ENCODE measurements at places on chromosomes 11 and 22. TPM values are rescaled to one million over a fixed set of nuclear protein-coding genes. Genes with fewer than 3 reads are reported as not detected.

The RBMXL2 gene
- not detected for total RNA-seq

The B3GAT1 gene
- 0.31 TPM for total RNA-seq

The TMA7B gene
- total RNA-seq = 8.6 TPM

The KBTBD4 gene
- 17.7 TPM for total RNA-seq

The RFPL2 gene
- total RNA-seq = not detected

The CD3D gene
- total RNA-seq = 541 TPM

The ZNF74 gene
- total RNA-seq = 9.2 TPM

The MAJIN gene
- not detected for total RNA-seq

The PAMR1 gene
- not detected for total RNA-seq

The SUSD2 gene
- total RNA-seq = 1.3 TPM

The CYTH4 gene
- 107 TPM for total RNA-seq

- DNase-seq = peak; percentile 50
Observed at GRCh38 chr11:72224564-72225410, at the start of gene INPPL1. TSS of gene INPPL1 (plus strand) at chr11:72224767. CDS start at chr11:72224985, 218 bp downstream.

DNA sequence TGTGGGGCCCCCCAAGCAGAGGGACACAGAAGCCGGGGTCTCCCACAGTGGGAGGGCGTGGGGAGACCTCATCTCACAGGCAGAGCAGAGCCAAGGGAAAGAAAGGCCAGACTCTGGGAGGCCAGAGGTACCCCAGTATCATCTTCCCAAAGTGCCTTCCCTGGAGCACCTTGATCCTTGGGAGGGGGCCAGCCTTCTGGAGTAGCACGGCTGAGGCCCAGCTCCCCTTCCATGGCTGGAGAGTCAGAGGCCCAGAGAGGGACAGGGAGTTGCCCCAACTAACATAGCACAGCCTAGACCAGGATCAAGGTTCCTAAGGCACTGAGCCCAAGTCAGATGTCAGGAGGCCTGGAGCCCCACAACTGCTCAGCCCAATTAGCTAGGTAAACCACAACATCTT is 50.6 kb downstream of the ELFN2 start:
- DNase-seq = no peak

GRCh38 chr11:21229224-21229623 is 559.8 kb downstream of the NELL1 start:
- no peak for DNase-seq

DNA sequence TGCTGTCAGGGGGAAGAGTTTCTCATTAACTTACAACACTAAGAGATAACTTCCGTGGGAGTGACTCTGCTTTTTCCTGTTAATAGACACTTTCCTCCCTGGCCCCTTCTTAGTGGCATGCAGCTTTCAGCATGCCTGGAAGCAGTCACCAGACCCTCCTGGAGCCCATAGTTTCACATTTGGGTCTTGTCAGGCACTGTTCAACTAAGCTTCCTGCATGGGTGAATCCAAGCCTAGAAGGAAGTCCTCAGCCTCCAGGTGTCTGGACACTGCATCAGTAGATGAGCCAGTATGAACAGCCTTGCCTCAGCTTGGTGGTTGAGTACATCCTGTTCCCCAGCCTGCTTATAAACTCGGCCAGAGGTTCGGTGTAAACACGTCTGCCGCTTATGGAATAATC is 68.1 kb downstream of the PPP6R3 start:
- peak; percentile 51 for DNase-seq

DNA sequence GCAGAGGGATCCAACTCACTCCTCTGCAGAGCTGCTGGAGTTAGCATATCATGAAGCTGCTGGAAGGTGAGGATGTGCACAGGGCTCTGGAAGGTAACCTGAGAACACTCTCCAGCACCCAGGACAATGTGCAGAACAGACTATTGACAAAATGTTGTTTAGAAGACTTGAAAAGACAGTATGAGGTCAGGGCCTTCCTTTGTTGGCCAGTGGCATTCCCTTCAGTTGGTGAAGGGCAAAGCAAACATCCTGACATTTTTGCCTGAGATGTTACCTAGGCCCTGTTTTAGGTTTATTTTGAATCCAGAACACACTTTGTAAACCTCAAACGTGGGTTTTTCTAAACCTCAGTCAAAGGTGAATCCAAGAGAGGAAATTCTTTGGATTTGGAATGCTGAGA is 67.8 kb downstream of the DEPDC5 start:
- no peak for DNase-seq

DNA sequence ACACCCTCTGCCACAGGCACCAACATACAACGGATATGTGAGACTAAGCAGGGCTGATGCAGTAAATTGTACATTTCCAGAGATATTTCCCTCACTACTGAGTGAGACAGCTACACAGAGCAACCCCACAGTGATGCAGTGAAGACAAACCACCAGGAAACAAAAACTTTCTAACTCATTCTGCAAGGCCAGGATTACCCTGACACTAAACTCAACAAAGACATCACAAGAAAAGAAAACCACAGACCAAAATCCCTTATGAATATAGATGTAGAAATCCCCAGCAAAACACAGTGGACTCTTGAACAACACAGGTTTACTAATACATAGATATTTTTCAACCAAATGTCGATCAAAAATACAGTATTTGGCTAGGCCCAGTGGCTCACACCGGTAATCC is 1.5 kb upstream of the SLC7A4 start:
- DNase-seq = no peak

GRCh38 chr11:78072455-78072854 is 7.2 kb downstream of the NDUFC2 start:
- DNase-seq = no peak

DNA sequence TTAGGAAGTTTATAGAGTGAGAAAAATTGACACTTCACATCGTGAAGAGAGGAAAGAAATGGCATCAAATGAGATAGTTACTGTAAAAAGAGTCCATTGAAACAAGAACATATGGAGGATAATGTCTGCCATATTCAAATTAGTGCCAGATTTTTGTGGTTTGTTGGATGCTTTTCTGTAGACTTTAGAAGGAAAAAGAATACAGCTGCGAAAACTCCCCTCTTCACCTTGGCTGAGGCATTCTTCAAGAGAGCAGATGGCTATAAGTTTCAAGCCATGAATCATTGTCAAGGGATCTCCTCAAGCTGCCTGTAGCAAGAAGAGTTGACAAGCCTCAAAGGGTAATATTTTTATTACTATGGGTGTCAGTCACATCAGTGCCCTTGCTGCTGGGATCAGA is 507.4 kb upstream of the RAG2 start:
- DNase-seq = no peak

- no peak for DNase-seq
Observed at GRCh38 chr11:73198677-73199076, 19.4 kb upstream of the P2RY2 start.

- DNase-seq = no peak
Observed at GRCh38 chr11:18730020-18730419, 4.0 kb upstream of the IGSF22 start.

- DNase-seq = no peak
Observed at GRCh38 chr11:35160902-35161597, 22.1 kb downstream of the CD44 start.

DNA sequence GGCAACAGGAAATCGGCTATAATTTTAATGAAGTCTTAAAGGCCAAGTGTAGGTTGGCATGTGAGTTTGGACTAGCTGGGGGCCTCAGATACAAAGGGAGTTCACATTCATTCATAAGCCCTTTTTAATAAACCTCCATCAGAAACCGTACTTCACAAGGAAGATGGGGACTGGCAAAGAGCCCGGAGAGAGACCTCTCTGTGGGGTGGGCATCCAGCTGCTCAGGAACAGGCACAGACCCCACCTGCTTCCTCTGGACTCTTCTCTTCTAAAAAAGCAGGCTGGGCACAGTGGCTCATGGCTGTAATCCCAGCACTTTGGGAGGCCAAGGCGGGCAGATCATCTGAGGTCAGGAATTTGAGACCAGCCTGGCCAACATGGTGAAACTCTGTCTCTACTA is 3.9 kb upstream of the ARFGAP3 start:
- DNase-seq = no peak

GRCh38 chr11:117191680-117192400 is 7.3 kb upstream of the TAGLN start:
- DNase-seq = no peak

GRCh38 chr11:130477586-130478203 is 29.2 kb downstream of the ADAMTS15 start:
- DNase-seq = no peak

DNA sequence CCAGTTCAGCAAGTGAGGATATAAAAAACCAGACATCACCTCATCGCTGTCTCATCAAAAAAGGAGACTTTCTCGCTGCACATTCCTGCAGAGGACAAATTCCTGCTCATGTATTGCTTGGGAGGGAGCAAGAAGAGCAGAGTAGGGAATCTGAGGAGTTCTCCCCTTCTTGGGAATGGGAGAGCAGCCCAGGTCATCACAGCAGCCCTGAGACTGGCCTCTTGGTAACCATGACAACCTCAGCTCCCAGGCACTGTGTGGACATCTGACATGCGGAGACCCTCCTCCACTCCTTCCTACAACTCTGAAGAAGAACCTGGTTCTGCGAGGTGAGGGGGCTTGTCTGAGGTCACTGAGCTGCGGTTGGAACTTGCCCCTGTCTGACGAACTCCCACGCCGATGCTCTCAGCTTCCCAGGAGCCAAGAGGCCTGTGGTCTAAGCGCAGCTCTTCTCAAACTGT is 17.9 kb downstream of the RFPL1 start:
- DNase-seq = no peak

DNA sequence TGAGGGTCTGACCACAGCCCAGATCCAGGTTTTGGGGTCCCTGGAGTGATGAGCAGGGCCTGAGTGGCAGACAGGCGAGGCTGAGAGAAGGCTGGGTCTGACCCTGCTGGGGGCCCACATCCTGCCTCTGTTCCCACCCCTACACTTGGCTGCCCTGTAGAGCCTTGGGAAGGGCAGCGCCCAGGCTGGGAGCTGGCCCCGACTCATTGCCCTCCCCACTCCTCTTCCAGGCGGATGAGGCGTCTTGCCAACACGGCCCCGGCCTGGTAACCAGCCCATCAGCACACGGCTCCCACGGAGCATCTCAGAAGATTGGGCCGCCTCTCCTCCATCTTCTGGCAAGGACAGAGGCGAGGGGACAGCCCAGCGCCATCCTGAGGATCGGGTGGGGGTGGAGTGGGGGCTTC is 4.9 kb downstream of the DERL3 start:
- DNase-seq = no peak

DNA sequence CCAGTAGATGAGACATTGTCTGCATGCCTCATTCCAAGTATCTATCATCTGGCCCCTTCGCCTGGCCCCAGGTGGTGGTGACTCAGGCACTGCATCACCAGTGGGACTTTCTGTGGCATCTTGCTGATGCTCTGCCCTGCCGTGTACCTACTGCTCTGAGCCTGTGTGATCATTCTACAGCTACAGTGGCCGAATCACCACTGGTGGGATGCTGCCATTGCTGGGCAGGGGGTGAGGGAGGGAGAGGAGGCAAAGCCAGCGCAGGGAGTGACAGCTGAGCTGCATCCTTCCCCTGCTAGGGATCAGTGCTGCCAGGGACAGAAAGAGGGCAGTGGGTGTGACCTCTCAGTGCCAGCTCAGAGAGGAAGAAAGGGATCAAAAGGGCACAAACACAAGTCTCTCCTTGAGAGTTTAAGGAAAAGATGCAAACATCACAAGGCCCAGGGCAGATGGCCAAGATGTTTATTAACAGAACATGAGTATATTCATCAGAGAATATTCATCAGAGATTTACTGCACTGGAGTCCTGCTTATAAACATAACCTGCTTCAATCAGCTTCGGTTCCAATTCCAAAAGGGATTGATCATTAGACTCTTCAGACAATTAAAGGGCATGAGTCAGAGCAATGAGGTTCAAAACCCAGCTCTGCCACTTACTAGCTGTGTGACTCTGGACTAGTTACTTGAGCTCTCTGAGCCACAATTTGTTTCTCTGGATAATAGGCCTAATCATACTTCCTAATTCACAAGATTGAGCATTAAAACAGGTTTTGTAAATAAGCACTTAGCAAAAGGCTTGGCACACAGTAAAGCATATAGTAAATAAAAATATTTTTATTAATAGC is 109.8 kb downstream of the NAT10 start:
- DNase-seq = peak; percentile 41

- DNase-seq = no peak
Observed at GRCh38 chr11:128580612-128581011, 6.7 kb downstream of the ETS1 start.

DNA sequence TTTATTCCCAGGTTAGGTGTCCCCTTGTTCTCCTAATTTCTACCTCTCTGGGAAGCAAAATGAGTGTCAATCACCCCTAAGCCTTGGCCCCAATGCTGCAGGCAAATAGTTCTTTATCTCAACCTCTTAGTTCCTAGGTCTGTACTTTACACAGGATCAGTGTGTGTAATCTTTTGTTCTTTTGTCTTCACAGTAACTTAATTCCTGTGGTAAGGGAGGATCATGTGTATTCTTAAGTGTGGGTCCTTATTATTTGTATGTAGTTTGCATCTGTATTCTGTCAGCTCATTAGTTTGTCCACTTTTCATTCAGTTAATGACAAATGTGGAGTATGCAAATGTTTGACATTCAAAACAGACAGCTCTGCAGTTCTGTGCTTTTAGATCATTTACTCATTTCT is 166.7 kb downstream of the FAT3 start:
- DNase-seq = no peak

DNA sequence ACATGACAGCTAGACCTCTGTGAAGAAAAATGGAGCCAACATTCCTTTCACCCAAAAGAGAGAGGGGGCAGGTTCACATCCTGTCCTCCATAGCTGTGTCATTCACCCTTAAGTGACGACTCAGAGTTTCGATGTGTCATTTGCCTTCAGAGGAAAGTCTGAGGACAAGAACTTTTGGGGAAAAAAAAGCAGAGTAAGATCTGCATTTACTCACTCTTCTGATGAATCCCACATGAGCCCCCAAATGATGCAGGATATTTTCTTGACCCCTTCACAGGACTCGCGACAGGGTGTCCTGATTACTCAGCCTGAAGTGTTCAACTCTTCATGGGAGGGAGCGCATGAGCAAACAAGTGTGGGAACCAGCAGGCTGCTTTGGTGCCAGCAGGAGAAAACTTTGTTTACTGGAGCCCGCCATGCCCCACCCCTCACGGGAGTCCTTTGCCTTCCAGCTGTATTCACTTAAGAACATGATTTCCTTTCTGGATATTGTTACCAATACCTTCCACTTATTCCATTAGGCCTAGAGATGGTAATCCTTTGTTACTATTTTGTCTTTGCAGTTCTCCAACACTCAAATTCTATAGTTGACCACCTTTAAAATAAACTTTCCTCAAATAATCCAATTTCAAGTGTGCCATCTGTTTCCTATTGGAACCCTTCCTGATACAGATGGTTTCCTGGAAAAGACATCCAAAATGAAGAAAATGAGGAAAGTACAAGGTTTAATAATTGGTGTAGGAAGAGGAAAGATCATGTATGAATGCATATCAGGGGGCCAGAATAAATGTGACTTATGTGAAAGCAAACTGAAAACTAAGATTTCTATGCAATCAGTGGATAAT is 729.8 kb downstream of the FAM181B start:
- no peak for DNase-seq

DNA sequence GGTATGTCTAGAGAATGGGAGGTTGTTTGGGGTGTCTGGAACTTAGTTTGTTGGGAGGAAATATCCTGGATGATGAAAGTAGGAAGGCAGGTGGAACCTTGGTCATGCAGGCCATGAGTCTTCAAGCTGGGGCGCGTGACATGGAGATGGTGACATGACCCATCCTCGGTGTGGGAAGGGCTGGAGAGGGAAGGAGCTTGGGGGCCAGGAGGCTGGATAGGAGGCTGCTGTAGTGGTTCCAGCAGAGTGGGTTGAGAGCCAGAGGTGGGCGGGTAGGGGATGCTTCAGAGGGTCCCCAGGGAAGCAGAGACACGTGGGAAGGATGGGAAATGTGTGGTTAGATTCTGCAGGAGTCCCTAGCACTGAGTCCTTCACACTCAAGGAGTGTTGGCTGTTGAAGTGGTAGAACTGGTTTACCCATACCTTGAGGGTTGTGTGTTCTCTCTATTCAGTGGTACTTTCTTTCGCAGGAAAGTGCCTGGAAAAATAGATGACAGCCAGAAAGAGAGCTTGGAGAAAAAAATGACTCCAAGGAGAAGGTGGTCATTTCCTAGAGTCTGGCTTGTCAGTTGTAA is 56.8 kb downstream of the LDLRAD3 start:
- no peak for DNase-seq
